Panc1 (cell line): ENCODE measurements at places on chromosomes 12 and 14.
A peak's percentile ranks its signal among the peaks of the same experiment; 100 is the strongest.

- no peak for DNase-seq
These were observed 282.4 kb downstream of the ZFP36L1 start for GRCh38 chr14:68510201-68511128.

DNA sequence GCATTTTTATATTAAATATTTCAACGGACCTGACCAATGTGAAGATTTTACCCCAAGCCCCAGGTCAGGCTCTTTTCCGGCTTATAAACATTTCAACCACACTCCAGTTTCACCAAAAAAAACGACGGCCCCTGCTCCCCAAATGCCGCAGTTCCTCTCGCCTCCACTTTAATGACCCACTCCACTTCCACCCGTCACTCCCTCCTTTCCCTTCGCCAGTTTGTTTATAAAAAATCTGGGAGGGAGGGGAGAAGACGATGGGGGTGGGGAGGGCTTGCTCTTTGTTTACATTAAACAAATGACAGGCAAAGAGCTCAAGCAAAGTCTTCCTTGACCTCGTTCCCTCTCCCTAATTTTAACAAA lies 5.4 kb downstream of the SIX6 start:
- DNase-seq: no peak

GRCh38 chr12:30794591-30795409 lies 40.0 kb upstream of the CAPRIN2 start:
- DNase-seq: peak; percentile 96

DNA sequence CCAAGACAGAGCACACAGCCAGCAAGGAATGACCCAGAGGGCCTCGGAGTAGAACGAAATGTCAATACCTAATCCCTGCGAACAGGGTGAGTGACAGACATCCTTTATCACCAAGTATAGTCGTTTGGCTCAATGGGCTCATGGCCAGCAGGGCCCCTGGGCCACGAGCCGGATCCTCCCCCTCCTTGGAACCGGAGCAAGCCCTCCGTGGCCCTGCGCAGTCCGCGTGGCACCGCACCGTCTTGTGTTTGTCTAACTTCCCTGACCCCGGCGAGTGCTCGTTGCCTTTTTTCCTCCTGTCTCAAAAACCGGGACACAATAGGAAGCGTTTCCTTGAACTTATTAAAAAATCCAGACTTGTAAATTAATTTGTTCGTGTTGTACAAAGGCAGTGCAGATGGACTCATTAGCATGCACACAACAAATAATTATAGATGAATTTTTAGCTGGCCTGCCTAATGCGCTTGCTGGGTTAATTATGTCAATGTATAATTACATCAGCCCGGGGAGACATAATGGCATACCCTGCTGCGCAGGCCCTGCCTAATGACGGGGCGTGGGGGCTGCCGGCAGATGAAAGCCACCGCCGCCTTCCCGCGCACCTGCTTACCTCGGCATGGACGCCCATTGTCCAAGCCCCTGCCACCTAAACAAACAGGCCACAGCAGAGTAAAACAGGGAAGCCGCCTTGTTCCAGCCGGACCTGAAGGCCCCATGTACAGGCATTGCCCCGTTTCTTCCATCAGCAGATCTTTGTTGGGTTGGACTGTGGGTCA lies 81.6 kb downstream of the PHETA1 start:
- no peak for DNase-seq

GRCh38 chr12:51820526-51821439 lies 27.7 kb downstream of the FIGNL2 start:
- DNase-seq: no peak

DNA sequence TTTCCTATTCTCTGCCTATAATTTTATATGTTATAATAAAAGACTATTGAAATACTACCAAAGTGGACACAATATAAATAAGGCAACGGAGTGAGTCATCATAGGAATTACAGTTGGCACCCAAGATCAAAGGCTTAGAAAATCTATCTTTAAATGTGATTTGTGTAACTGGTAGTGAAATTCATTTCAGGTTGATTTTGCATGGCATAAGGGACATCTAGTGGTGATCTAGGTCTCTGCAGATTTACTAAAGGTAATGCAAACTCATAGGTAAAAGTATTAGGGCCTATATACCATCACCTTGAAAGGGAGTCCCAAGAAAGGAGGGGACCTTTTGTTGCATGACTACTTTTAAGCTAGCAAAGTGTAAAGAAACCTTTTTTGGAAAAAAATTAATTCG lies 527.2 kb downstream of the NRXN3 start:
- peak; percentile 4 for DNase-seq

DNA sequence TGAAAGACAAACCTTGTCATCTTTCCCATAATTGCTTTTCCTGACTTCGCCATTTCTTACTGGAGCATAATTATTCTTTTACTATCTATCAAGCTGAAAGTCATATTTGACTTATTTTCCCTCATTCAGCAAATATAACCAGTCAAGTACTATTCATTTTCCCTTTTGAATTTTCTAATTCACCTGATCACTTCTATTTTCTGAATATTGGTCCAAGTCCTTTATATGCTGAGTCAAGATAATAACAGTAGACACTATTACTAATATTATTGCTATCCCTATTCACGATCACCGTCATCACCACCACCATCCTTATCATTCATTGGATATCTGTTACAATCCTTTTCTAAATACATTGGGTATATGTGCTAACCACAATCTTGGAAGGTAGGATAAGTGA lies 728.0 kb downstream of the NOVA1 start:
- DNase-seq: no peak

DNA sequence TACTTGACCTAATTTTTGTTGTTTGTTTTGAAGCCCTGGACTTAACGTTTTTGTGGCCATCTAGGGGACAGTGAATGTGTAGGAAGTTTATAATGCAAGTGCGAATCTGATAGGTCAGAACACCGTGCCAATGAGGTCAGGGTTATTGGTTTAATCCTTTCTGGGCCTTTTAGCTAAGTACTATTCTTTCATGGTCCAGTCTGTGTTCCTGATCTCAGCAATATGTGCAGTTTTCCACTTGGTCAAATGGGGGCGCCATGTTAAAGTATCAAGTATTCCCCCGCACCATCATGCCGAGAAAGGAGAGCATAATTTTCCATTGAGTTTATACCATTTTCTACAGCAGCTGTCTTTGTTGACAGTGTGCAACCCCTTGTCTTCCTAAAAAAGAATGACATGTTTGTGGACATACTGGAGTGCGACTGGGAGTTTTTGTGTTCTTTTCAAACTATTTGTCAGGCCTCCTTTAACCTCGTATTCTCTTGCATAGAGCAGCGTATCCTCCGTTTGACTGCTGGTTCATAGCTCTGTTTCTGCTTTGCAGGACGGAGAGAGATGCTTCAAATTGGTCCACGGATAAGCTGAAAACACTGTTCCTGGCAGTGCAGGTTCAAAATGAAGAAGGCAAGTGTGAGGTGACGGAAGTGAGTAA lies 1.3 kb downstream of the AHSA1 start:
- DNase-seq: no peak

GRCh38 chr12:101891462-101891971 lies 14.1 kb downstream of the DRAM1 start:
- no peak for DNase-seq

DNA sequence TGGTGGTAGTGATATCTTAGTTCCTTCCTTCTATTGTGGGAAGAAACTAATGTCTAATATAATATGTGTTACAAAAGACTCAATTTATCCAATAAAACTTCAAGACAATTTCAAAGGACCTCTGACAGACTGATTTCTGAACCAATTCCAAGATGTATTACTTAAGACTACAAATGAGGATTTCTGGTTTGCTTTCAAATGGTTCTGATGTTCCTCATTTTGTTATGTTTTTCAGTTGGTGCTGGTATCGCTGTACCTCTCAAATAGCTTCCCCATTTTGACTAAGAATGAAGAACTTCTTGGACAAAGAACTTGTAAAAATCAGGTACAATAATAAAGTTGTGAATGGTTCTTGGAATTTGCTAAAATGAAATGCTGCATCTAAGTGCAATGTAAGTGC lies 19.4 kb upstream of the MBIP start:
- DNase-seq: no peak

GRCh38 chr14:105806568-105806967 lies 280.2 kb downstream of the TMEM121 start:
- no peak for DNase-seq

- DNase-seq: no peak
These were observed 19.8 kb upstream of the SMUG1 start for GRCh38 chr12:54208591-54208990.

- no peak for DNase-seq
These were observed 62.1 kb upstream of the C14orf180 start for GRCh38 chr14:104517426-104517825.

- DNase-seq: no peak
These were observed 146.1 kb downstream of the KITLG start for GRCh38 chr12:88433997-88434703.

GRCh38 chr12:127712561-127712960 lies 554.4 kb upstream of the TMEM132C start:
- no peak for DNase-seq

GRCh38 chr12:54958048-54958658 lies 26.4 kb downstream of the TESPA1 start:
- peak; percentile 64 for DNase-seq

DNA sequence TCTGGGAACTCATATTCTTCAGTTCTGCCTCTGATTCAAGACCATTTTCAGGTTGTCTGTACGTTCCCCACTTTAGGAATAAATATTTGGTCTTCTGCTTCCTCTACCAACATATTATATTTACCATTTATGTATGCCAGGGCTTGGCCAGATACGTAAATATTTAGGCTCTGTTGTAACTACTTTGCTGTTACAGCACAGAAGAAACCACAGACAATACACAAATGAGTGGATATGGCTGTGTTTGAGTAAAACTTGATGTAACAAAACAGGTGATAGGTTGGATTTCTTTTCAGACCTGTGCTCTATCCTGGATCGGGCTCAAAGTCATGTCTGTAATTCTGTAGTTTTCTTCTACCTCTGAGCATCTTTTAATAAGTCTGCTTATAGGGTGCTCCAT lies 37.5 kb downstream of the RAP1B start:
- DNase-seq: no peak

DNA sequence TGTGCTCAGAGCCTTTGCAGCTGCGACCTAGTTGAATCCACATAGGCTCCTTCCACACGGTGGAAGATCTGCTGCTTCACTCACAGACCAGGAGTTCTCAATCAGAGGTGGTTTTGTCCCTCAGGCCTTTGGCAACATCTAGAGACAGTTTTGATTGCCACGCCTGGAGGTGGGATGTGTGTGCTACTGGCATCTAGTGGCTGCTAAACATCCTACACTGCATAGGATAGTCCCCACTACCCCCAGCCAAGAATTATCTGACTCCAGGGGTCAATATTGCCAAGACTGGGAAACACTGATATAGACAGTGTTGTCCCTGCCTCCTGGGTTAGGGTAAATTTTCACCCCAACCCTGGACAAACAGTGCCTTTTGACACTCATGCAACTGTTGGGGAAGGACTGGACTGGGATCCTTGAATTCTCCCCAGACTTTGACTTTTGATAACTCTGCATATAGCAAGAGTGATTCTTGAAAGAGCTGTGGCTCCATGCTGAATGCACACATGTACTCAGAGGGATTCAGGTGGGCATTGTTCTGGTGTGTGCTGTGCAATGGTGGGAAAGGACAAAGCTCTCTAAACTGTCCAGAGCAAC lies 39.8 kb downstream of the BAZ2A start:
- DNase-seq: peak; percentile 20
